Cortex of kidney (tissue), 1 donor: ENCODE measurements at places on chromosomes 2 and 18.

GRCh38 chr2:170770008-170770605 is at the start of gene ERICH2:
ERICH2 (plus strand) TSS chr2:170770378; CDS start chr2:170770682, 304 bp downstream.
- DNase-seq = no peak

- DNase-seq = no peak
These were observed 77.6 kb upstream of the ID2 start for GRCh38 chr2:8604262-8604661.

- DNase-seq = no peak
These were observed 33.3 kb downstream of the IL1R2 start for GRCh38 chr2:102025016-102025501.

- DNase-seq = no peak
These were observed 111.1 kb downstream of the TTC27 start for GRCh38 chr2:32738939-32739338.

DNA sequence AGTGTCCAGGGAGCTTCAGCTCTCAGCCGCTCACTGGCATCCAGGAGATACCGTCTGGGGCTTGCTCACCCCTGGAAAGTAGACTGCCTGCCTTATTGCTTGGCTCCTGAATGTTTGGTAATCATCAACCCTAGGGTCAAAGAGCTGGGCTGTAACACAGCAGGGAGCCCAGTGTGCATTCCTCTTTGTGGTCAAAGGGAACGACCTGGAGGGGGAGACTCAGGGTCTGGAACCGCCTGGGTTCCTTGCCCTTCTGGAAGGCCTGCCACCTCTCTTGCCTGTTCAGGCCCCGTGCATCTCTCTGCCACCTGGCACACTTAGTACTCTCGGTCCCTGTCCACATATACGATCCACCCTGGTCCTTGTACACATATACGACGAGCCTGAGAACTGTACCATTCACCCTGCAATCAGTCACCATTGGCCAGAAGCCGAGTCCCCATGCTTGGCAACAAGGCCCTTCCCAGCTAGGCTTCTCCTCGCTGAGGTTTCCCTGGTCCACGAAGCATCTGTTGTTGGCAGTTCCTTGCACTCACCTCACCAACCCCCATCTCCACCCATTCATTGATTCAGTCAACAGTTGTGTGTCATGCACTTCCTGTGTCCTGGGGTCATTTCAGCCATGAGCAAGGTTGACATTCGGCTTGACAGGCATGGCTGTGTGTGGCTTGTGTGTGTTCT is at the start of gene NAT8:
NAT8 (minus strand) TSS at position 85 of the 681 bp plus-strand sequence. CDS start 794 bp downstream, outside the sequence.
- no peak for DNase-seq

- no peak for DNase-seq
These were observed 405.1 kb downstream of the TNS1 start for GRCh38 chr2:217597681-217598080.

GRCh38 chr2:209470-209869 is 54.4 kb downstream of the SH3YL1 start:
- no peak for DNase-seq

DNA sequence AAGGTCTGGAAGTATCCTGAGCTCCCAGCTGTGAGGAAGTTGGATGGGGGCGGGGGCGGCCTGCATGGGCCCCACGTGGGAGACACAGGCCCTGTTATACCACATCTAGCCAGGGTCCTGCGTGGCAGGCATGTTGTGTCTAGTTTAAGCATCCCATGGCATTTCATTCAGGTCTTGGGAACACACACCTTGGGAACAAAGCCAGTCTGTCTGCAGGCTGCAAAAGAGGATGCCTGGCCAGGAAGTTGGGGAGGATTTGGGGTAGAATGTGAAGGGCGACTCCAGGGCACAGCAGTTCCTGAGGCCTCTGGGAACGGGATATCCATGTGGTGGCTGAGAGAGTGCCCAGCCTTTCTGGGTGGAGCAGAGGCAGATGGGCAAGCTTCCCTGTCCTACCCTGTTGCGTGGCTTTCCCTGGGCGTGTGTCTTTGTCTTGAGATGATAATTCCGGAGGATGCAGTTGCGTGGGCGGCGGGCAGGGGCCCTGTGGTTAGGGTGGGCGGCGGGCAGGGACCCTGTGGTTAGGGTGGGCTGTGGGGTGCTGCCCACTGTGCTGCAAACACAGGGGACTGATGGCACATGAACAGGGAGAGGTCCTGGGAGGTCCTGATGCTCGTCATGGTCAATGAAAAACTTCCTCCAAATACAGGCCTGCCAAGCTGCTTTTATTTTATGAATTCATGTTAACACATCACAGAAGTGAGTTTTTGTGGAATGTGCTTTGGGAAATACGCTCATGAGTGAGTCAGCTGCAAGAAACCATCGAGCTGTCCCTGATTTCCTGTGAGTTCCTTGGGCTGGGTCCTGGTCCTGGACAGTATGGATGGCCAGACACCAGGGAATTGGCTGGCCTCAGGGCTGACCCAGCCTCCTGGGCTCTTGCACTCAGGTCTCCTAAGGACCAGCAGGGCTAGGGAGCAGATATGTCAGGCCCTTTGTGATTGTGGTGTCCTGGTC is 90.0 kb upstream of the HS6ST1 start:
- DNase-seq = no peak

GRCh38 chr2:72887740-72888437 is 681 bp downstream of the SPR start:
- DNase-seq = no peak

- no peak for DNase-seq
These were observed 170.1 kb downstream of the MAP2 start for GRCh38 chr2:209593930-209594329.

GRCh38 chr2:33326100-33326499 is 150.3 kb upstream of the RASGRP3 start:
- no peak for DNase-seq

DNA sequence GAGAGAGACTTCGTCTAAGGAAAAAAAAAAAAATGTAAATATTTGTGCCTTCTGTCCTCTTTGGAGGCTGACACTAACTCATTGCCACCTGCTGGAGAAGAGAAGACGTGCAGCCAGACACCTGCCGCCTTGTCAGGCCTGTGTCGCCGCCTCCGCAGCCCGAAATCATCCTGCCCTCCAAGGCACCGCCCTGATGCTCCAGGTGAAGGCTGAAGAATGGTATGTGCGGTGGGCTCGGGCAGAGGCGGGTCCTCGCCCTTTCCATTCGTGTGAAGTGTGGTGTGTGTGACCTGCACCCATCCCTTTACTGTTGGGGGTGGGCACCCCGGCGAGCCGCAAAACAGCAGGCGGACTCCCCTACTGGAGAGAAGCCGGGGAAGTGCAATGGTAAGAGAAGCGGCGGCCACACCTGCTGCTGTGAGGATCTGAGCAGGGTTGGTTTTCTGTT is 60.4 kb downstream of the FAM161A start:
- DNase-seq = no peak

GRCh38 chr2:206392118-206392517 is 51.2 kb upstream of the ADAM23 start:
- DNase-seq = no peak

DNA sequence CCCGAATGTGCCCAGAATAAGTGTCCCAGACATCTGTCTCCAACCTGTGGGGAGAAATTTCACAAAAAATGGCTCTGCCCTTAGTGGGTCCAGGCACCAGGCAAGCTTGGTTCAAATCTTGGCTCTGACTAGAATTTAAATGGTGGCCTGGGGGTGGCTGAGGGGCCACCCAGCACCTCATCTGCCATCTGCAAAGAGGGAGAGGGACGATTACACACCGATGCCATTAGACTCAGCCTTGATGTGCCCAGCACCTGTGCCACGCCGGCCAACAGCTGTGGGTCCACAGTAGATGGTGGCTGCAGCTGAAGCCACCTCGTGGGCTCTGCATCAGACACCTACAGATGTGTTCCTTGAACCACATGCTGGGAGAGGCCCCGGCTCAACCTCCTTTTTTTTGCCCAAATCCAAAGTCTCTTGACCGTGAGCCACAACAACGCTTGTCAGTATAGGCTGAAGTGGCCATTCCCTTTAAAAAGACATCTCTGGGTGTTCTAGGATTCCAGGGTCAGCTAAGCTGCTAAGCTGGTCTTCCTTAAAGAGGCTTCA is 222.0 kb upstream of the RAB6C start:
- no peak for DNase-seq

GRCh38 chr18:13793819-13794218 is 30.1 kb upstream of the MC5R start:
- DNase-seq = no peak

DNA sequence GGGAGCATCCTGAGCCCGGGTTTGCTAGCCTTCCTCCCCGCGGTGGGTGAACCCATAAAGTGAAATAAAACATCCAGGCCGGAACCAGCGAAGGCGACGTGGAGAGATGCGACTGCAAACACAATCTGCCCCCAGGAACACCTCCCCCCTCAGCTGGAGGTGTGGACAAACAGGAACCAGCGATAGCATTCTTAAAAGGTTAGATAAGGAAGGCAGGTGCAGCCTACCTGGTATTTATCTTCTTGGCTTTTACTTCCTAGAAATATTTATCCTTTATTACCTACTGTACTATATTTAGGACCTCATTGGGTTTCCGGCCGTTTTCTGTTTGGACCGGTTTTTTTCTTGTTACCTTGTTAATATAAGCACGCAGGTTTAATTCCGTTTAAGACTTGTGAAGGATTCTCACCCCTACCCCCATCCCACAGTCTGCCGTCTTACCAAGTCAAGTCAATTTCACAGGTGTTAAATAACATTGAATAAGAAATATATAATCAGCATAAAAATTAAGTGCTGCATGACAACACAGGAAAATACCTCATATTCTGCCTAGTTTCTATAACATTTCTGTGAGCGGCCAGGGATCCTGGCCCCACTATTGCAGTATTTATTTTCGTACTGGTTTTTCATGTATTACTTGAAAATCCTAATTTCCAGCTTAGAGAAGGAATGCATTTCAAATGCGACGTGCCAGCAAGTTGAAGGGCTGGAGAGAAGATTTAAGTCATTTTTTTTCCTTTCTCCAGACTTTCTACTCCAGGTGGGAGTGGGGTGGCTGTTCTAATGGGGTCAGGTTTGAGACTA is 224.0 kb upstream of the ID2 start:
- no peak for DNase-seq

DNA sequence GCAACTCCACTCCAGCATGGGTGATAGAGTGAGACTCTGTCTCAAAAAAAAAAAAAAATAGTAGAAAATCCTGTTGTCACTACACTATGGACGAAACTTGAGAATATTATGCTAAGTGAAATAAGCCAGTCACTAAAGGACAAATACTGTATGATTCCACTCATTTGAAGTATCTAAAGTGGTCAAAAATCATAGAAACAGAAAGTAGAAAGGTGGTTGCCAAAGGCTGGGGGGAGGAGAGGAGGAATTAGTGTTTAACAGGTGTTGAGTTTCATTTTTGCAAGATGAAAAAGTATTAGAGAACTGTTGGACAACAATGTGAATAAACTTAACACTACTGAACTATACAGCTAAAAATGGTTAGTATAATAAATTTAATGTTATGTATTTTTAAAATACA is 18.8 kb upstream of the RMP24 start:
- DNase-seq = no peak

DNA sequence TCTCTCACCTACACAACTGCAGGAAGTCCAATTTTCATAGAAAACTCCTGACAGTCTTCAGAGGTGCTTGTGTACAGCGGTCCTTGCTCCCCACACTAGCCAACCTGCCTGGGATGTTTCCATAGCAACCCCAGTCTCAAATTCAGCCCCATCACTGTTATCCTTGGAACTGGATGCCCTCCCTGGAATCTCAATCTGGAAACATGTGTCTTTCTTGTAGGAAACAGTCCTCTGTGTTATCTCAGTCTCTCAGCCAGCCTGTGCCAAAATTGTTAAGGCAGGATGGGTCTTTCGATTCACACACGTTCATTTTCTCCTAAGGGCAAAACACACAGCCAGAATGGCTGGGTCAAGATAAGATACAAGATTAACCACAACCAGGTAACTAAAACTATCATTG is 295.5 kb upstream of the RND3 start:
- DNase-seq = no peak

DNA sequence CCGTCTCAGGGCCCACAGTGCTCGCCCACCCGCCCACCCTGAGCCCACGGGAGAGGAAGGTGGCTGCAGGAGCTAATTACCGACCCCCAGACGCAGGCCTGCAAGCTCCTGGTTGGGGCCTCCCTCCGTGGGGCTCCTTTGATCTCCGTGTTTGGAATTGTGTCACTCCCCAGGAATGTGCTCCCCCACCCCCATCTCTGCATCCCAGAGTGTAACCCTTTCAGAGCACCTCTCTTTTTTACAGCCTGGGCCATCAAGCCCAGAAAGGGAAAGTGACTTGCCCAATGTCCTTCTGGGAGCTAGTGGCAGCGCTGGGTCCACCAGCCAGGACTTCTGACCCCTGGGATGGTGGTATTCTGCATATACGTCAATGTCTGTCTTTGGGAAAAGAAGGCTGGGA is 335.1 kb downstream of the CYRIA start:
- DNase-seq = no peak

- DNase-seq = no peak
These were observed 10.0 kb downstream of the FLACC1 start for GRCh38 chr2:201347138-201347537.

DNA sequence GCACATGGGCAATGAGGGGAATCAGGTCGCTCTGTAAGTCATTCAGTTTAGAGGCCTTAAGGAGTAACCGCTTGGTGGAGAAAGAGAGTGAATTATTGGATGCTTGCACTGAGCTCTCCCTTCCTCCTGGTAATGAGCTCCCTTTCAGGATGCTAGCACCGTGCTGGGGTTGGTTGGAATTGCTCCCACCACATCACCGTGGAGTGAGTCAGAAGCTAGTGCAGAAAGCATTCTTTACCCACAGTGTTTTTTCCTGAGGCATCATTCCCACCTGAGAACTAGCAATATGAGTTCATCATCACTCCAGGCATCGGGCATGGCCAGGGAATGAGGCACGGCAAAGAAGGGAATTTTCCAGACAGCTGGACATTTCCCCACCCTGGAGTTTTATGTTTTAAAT is 57.6 kb downstream of the ITGB6 start:
- DNase-seq = no peak

GRCh38 chr2:112159454-112159921 is 21.3 kb downstream of the FBLN7 start:
- no peak for DNase-seq

GRCh38 chr2:71379086-71379485 is 47.5 kb downstream of the ZNF638 start:
- DNase-seq = no peak

DNA sequence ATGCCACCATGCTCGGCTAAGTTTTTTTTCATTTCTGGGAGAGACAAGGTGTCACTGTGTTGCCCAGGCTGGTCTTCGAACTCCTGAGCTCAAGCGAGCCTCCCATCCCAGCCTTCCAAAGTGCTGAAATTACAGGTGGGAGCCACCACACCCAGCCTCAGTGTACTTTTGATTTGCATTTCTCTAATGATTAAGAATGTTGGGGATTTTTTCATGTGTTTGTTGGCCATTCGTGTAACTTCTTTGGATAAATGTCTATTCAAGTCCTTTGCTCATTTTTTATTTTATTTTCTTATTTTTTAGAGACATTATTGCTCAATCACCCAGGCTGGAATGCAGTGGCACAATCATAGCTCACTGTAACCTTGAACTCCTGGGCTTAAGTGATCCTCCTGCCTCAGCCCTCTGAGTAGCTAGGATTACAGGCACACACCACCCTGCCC is 73.1 kb downstream of the TMEM185B start:
- DNase-seq = no peak

GRCh38 chr2:132824716-132825115 is 154.7 kb upstream of the LYPD1 start:
- no peak for DNase-seq
